Stimulated activated CD8-positive, alpha-beta memory T cell treated with anti-CD3 and anti-CD28 coated beads, Interleukin-7, amount 100 ng/mL, for 1 hour (primary cell): ENCODE measurements at places on chromosomes 12 and 14.

GRCh38 chr12:96249196-96250118 is 55.3 kb downstream of the ELK3 start:
- no peak for DNase-seq

DNA sequence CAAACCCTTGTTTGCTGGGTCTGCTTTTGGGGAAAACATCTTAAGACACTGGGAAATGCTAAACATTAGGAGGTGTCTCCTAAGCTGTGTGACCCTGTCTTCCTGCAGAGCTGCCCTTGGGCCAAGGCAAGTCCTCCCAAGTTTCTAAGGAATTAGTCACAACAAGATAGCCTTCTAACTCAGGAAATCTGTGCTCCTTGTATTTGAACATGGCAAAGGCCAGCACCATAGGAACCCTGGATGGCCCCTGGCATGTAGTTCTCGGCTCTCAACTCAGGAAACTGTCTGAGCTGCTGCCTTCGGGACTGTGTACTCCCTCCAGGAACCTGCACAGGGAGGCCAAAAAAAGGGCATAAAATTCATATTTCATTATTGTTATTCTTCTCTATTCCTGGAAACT is 37.6 kb upstream of the LTBP2 start:
- no peak for DNase-seq

GRCh38 chr12:52522346-52523011 is 2.3 kb upstream of the KRT5 start:
- no peak for DNase-seq

DNA sequence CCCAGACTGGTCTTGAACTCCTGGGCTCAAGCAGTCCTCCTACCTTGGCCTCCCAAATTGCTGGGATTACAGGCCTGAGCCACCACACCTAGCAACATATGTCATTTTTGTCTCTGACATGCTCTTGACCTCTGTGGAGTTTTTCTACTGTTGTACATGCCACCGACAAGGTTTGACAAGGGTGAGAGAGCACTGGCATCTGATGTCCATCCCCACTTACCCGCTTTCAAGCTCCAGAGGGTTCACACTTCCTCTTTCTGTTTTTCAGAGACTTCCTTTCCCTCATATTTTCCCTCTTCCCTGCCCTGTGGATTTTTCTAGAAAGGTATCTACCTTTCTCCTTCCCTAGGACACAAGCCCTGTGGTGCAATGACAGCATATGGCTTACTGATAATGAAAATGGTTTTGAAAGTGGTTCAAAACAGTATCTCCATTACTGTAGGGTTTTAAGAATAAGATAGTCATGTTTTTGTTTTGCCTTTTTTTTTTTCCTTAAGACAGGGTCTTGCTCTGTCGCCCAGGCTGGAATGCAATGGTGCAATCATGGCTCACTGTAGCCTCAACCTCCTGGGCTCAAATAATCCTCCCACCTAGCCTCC is 27.7 kb upstream of the PLEKHG3 start:
- DNase-seq, result no peak

DNA sequence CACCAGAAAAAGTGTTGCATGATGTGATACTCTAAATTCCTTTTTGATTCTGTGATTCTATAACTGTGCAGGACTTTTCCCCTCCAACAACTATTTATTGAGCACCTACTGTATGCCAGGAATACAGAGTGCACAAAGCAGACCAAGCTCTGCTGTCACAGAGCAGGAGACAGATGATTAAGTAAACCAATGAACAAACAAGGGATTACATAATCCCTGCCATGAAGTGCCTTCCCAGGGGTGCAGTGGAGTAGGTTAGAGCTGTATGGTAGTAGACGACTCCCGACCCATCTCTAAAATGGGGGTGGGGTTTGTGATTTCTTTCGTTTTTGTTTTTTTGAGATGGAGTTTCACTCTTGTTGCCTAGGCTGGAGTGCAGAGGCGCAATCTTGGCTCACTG is 213.9 kb downstream of the TBX5 start:
- DNase-seq, result no peak

GRCh38 chr14:77458249-77458950 is 507 bp downstream of the AHSA1 start:
- peak; percentile 4 for DNase-seq

DNA sequence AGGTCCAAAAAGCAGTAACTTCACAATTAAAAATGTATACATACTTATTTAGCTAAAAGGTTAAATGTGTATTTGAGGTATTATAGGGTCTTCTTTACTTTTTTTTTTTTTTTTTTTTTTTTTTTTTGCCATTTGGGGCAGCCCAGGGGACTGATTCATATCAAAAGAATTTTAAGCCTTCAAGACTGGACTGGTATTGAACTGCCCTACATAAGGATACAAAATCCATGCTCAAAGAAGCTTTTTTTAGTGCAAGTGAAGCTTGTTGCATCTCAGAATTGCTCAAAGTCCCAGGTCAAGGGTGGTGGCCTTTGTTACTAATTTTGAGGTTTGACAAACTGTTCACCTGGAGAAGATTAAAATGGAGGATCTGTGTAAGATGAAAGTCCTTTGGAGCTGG is 124.0 kb downstream of the APAF1 start:
- no peak for DNase-seq

DNA sequence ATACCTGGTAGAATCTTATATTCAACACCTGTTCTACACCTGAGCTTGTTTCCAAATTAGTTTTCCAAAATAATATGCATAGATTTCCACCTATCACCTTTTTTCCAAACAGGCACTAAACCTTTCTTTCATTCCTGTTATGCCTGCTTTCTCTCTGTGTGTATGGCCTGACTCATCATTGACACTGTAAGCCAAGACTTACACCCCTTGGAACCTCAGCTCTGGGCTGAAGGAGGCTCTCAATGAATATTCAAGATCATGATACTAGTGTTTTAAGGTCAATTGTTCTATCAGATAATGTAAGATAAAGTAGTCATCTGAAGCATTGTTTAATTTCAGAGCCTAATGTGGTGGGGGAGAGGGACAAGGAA is 1193.3 kb downstream of the FLRT2 start:
- DNase-seq, result no peak

DNA sequence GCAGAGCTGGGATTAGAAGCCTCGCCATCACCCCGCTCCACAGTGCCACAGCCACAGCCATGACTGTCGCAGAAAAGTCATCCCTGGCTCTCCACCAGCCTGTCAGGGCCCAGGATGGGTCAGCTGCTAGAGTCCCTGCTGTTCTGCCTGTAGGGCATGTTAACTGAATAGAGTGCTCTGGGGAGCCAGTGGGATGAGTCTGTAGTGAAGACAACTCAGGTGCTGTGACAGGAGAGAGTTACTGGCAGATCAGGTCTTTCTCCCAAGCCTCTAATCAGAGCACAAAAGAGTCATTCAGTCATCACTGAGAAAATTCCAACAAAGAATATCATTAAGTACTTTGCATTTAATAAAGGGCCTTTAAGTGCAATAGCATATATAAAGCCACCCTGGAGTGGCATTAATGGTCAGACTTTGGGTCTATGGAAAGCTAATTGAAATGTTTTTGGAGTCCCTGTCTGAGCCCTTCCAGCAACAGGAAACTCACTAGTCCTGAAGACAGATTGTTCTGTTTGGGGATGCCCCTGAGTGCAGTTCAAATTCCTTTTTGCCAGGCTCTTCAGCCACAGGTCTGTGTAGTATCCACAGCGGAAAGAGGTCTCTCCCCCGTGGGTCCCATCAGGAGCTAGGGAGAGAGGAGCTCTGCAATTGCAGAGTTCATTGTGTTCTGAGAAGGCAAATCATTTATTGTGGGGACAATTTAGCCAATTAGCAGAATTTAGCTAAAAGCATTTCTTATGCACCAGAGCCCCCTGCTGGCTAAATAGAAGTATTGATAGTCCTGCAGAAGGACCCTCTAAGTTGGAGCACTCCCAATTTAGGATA is 45.2 kb upstream of the C14orf132 start:
- no peak for DNase-seq
